ENCODE measurements at places on chromosomes 1 and 21.

DNA sequence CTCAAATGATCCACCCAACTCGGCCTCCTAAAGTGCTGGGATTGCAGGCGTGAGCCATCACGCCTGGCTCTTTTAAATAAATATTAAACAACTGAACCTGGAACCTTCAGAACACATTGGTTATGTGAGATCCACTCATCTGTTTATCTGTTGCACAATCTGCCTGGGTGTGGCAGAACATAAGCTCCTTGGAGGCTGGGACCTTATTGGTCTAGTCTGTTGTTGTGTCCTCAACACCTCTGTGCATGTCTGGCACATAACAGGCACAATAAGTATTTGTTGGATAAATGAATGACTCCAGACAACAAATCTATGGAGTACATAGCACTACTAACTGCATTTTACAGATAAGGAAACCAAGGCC is 4.1 kb upstream of the NBL1 start:
- no peak for DNase-seq

DNA sequence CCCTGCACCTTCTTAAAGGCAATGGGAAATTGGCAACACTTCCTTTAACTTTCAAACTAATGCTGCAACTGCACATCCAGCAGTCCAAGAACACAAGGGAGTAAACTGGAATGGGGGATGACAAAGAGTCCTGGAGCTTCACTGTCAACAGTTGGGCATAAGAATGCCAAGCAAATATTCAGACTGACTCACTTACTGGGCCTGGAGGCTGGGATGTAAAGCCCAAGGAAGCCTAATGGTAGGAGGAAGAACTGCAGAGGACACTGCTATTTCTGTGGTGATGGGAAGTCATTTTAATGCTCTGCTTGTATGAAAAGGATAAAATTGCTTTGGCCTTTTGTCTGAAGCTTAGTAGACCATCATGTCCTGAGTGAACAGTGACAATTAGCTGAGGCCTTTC is 15.7 kb upstream of the DMRTA2 start:
- DNase-seq, result no peak

DNA sequence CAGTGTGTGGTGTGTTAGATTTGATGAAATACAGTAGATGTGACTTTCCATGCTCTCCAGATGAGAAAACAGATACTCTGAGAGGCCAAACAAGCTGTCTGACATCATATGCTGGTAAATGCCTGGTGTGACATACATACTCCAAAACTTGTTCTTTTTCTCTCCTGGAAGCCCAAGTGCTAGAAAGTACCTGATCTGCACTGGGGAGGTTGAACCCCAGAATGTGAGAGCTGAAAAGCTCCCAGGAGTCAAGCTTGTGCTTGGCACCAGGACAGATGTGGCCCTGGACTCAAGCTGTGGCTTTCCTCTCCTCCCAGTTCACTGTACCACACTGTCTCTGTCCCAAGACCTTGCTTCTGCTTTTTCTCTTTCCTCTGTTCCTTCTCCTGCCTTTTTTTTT is 389.0 kb upstream of the USP24 start:
- DNase-seq, result no peak

DNA sequence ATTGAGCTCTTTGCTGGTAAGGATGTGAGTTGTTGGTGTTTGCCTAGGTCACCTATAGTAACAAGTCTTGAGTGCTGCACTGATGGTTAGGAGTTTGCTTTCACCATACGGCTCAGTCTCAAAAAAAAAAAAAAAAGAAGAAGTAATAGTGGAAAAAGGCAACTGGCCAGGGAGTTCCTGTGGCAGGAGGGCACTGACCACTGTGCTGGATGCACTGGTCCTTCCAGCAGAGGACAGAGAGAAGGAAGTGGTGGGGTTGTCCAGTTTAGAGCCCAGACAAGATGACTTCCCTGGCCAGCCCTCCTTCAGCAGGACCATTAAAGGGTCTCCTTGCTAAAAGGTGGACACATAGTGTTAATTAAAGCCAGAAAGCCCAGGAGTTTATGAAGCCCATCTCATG is 11.9 kb upstream of the PTCH2 start:
- no peak for DNase-seq

DNA sequence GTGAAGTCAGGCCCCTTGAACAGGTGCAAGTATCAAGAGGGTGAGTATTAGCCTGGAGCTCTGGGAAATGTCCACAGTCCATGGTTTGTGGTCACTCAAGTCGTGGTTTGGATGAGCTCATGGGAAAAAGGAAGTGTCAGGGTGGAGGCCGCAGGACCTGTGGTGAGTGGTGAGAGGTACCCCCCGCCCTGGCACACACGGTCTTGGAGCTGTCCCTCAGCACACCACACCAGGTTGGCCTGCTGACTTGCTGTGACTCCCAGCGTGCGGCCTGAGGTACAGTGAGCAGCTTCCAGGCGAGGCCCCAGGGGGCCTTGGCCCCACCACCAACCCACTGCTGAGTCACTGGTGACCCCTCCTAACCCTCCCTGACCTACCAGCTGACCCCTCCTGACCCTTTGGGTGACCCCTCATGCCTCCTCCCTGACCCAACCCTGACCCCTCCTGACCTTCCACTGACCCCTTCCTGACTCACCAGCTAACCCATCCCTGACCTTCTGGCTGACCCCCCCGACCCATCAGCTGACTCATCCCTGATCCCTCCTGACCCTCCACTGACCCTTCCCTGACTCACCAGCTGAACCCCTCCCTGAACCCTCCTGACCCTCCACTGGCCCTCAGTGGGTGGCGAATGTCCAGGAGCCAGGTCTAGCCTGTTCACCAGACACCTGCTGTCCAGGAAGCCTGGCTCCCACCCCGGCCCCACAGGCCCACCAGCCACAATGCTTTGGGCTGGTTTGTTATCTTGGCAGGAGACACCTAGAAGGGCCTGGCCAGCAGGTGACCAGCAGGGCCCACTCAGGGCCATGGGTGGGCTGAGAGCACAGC is 34.8 kb upstream of the RNF187 start:
- DNase-seq, result no peak

GRCh38 chr1:58814251-58815068 is 30.6 kb upstream of the JUN start:
- no peak for DNase-seq

DNA sequence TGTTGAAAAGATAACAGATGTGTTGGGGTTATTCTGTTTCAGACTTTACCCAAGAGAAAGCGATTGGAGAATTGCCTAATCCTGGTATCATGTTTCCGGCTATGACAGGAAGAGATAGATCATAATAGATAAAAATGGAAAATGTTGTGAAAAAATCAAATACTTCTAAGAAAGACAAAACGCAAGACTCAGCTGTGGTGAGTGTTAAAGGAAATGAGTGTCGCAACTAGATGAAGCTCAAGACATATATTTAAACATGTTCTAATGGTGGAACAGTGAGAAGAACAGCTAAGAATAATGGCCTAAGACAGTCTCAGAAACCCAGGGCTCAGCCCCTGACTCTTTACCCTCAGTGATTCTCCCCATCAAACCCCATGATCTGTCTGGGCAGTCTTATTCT is 426.7 kb upstream of the RUNX1 start:
- no peak for DNase-seq

- DNase-seq, result no peak
Measured at GRCh38 chr1:47931395-47931794, 65.8 kb downstream of the TRABD2B start.

DNA sequence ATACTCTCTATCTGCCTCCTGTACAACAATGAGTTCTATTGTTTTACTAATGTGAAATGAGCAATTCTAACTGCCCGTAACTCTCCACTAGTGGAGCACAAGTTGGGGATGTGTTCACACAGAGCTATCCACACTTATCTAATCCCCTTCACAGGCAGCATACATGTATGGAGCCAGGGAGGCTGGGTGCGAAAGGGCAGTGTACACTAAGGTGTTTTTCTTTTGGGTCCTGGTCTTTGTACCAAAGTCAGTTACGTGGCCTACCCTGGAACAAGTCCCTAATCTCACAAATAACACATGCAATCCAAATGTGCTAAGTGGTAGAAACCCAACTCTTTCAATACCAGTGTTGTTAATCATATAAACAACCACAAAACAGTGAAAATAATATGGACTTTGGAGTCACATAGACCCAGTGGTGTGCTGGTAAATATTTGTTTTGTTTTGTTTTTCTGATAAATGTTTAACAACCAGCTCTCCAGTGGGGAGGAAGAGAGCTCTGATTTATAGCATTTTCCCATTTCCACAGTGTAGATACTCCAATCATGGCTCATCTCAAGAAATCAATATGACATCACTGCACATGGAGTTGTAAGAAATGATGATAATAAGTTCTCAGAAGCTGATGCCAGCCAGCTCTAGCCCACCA is 319.9 kb upstream of the DUSP10 start:
- DNase-seq, result no peak

DNA sequence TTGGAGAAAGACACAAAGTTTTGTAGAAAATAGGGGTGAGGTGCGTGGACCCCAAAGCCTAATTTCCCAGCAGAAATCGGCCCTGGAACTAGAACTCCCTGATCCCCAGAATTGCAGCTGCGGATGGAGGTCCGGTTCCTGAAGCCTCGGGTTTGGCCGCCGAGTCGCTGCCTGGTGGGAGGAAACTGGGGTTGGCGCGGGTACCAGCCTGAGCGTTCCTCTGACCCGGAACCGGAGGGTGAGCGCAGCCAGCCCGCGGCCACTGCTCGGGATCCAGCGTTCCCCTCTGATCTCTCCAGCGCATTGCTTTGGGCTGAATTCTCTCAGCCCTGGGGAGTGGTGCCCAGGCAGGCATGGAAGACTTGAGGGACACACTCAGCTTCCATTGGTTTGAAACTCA is 1.6 kb downstream of the ST6GALNAC5 start:
- no peak for DNase-seq

DNA sequence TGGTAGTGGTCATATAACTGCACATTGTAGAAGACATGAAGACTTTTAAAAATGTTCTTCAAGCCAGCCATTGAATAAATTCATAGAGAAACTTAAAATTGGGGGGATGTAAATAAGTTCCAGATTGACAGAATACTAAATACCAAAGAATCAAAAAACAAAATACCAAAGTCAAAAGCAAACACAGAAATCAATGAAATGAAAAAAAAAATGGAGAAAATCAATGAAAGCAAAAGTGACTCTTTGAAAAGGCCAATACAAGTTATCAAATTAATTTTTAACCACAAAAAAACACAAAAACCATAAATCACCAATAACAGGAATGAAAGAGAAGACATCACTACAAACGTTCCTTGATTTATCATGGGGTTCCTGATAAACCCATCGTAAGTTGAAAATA is 25.6 kb downstream of the LPGAT1 start:
- DNase-seq, result no peak

DNA sequence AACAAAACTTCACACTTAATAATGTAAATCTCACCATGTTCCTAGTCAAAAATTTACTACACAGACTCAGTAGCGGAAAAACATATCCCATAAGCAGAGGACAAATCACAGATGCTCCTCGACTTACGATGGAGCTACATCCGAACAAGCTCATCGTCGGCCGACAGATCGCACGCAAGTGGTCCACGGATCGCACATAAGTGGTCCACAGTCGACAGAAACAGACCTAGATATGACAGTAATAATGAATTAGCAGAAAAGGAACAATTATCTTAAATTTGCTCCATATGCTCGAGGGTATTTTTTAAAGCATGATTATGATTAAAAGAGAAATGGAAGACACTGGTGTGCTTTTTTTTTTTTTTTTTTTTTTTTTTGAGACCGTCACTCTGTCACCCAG is 36.3 kb downstream of the WDR4 start:
- DNase-seq, result no peak

DNA sequence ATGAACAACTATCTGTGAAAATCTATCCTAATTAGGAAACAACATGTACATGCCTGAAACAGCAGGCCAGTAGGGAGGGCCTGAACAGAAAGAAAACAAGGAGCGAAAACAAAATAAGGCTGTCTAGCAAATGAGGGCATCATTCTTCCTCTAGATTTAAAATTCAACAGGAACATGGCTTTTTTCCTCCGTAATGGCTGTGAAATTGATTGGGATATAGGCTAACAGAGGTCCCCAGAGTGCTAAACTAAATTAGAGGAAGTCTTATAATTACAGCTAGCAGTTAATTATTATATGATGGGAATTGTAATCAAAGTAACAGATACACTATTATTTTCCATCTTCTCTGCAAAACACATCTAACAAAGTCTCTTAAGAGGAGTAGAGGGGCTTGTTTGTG is 51.7 kb upstream of the TIAM1 start:
- no peak for DNase-seq

DNA sequence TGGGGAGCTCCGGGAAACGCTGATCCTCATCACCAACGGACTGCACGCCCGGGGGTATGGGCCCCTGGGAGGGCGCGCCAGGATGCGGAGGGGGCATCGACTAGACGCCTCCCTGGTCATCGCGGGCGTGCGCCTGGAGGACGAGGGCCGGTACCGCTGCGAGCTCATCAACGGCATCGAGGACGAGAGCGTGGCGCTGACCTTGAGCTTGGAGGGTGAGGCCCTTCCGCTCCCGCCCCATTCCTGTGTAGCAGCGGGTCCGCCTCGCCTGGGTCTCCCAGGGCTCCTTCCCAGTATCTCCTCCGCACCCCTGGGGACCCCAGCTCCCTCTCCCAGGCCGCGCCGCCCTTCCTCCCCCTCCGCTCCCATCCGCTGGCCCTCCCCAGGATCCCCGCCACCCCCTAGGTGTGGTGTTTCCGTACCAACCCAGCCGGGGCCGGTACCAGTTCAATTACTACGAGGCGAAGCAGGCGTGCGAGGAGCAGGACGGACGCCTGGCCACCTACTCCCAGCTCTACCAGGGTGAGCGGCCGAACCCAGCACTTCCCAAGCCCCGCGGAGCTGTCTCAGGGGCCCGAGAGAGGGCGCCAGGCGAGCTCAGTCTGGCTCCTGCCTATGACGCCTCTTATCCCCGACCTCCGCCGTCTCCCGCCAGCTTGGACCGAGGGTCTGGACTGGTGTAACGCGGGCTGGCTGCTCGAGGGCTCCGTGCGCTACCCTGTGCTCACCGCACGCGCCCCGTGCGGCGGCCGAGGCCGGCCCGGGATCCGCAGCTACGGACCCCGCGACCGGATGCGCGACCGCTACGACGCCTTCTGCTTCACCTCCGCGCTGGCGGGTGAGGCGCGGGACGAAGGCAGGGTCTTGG is 5.0 kb downstream of the HAPLN2 start:
- DNase-seq, result peak; percentile 17

GRCh38 chr1:43306688-43307457 is 6.1 kb downstream of the TIE1 start:
- DNase-seq, result no peak

DNA sequence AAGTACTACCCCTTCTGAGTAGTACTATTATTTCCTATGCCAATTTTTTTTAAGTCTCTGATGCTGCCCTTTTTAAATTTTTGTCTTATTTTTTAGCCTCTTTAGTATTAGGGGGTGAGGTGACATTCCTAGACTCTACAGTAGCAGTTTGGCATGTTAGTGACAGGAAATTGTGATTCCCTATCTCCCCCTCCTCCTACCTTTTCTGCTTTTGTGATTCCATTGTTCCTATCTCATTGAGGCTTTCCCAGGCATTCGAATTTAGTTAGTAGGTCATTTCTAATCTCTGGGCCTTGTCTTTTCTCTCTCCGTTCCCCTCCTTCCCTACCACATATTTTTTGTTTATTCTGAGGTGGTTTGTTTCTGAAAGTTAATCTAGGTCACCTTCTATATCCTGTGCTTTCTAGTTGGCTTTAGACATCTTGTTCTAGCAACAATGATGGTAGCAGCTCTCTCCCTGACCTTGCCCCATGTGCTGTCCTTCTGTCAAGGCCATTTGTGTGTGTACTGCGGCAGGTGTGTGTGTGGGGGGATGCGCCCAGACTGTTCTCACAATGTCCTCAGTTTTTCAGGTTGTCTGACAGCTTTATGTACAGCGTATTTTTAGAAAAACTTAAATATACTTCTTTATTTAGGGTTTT is 21.5 kb downstream of the SEMA6C start:
- no peak for DNase-seq

- no peak for DNase-seq
Measured at GRCh38 chr1:54253480-54253879, 53.5 kb downstream of the MRPL37 start.
